ENCODE measurements at places on chromosomes 1 and 21.
A peak's percentile ranks its signal among the peaks of the same experiment; 100 is the strongest.

- no peak for DNase-seq
Observed at GRCh38 chr1:229004066-229004833, 266.7 kb upstream of the RAB4A start.

GRCh38 chr21:26756491-26757159 lies 88.6 kb downstream of the ADAMTS1 start:
- no peak for DNase-seq

- no peak for DNase-seq
Observed at GRCh38 chr1:201164645-201165044, 10.4 kb upstream of the TMEM9 start.

DNA sequence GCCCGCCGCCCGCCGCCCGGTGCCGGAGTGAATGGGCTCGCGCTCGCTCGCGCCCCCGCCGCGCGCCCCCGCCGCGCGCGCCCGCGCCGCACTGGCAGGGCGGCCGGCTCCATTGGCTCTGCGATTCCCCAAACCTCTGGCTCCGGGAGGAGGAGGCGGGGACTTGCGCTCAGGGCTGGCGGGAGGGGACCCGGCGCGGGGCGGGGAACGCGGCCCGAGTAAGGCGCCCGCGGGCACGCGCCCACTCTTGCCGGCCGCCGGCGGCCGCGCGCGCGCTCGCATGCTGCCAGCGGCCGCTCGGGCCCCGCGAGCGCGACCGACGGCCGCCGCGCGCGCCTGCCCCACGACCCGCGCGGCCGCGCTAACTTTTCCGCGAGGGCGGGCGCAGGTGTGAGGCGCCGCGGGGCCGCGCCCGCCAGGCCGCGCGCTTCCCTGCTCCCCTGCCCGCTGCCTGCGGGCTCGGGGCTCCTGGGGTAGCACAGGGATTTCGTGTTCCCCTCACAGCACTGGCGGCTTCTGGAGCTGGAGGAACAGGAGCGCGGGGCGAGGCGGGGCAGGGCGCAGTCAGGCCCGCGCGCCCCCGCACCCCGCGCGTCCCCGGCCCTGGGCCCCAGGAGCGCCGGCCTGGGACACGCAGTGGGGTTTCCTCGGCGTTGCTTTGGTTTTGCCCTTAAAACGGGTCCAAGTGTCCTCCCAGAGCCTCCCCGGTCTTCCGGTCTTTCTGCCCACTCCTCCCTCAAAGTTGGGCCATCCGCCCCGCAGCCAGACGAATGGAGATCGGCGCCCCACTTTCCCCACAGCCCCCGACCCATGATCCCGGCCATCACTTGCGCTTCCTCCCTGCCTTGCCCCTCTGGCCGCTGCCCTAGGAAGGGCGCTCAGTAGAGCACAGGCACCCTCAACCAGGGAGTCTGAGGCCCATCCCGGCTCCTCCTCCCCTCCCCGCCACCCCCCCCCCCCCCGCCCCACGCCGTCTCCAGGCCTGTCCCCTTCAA lies 101.5 kb downstream of the CASZ1 start:
- DNase-seq: peak; percentile 59

All from NCI-H1048 (cell line).